ENCODE measurements at places on chromosomes 4 and X.

GRCh38 chrX:43405191-43405590, 250.9 kb upstream of the MAOA start:
- no peak for DNase-seq

GRCh38 chrX:150163956-150164726, 199.0 kb upstream of the MAMLD1 start:
- DNase-seq: no peak

GRCh38 chrX:136674270-136674985, 26.5 kb downstream of the CD40LG start:
- DNase-seq: no peak

- DNase-seq: no peak
These were observed 1.9 kb downstream of the GPC4 start for GRCh38 chrX:133413218-133413925.

GRCh38 chrX:20995829-20996228, 378.4 kb upstream of the CNKSR2 start:
- no peak for DNase-seq

GRCh38 chr4:100060765-100061416, 110.8 kb upstream of the H2AZ1 start:
- DNase-seq: no peak

DNA sequence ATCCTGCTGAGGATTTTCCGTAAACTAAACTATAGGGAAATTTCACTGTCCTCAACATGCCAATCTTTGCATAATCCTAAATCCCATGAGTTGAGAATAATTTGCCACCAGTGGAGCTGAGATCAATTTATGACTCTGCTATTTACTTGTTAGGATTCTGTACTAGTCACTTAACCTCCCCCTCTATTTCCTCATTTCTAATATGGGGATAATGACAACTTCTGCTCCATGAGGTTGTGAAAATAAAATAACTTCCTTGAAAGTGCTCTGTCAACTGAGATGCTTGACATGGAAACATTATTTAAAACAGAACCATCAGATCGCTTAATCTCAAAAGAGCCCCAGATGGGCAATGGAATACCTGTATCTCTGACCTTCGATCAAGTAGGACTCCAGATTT, 2.6 kb upstream of the FGF16 start:
- no peak for DNase-seq

DNA sequence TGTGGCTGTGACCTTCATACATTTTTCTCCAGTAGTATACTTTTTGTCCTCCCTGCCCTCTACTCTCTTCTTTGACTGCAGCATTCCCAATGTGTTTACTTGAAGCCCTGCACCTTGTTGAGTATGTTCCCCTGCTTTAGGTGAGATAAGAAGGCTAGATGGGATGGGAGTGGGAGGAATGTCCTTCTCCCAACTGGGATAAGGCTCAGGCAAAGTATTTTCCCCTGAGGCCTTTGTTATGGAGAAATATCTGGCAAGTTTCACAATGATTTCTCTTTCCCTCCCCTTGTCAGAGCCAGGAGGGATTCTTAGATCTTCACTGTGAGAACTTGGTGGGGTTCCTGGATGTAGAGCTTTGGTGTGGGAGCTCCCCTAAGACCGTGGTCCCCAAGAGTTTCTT, 131.8 kb downstream of the CLCN5 start:
- DNase-seq: no peak

DNA sequence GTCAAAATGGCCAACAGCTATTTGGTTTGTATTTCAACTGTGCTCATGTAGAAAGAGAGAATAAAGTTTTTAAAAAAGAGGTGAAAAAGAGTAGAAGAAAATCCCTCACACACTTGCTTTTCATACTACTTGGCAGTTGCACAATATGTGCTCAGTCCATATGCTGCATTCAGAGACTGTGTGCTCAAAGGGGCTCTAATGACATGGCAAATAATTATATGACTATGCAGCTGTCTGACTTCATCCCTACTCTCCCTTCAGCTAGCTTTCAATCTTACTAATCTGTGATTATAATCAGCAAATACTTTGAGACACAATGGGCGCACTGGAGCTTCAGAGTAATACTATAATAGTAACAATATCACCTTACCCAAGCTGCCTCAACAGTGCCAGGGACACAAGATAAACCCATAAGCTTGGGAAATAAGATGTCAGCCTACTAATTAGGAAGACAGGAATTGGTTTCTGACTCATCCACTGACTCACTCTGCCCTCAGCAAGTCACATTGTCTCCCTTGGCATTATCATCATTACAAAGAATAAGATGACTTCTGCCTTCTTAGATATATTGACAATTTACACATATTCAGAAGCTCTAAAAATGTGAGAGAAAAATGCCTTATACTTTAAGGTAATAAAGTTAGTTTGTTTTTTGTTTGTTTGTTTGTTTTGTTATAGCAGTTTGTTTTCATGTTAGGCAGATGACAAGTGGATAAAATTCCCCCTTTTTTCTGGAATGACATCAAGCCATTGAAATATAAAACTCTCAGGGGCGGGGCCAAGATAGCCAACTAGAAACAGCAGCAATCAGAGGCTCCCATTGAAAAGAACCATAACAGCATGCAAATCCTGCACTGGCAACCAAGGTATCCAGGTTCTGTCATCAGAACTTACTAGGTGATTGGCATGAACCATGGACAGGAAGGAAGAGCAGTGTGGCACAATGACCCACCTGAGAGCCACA, 311.6 kb downstream of the FAM133A start:
- no peak for DNase-seq

DNA sequence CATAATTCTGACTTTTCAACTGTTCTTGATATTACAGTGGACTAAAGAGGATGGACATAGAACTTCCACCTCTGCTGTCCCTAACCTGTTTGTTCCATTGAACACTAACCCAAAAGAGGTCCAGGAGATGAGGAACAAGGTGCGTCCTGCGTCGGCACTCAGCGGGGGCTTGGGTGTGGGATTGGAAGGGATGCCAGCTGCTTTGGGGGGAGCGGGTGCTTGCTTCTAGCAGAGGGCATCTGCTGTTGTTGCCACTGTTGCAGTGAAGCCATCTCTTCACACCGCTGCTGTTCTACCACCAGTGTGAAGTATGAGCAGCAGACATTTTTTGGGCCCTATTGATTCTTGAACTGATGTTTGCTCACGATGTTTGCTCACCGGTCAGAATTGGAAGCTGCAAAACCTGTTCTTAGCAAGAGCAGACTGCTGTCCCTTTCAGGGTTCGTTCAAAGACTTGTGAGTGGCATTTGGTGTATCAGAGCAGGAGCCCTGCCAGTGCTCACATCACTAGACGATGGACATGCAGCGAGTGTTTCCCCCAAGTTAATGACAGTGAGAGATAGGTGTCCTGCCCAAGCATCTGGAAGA, 55.4 kb downstream of the NOP14 start:
- no peak for DNase-seq

DNA sequence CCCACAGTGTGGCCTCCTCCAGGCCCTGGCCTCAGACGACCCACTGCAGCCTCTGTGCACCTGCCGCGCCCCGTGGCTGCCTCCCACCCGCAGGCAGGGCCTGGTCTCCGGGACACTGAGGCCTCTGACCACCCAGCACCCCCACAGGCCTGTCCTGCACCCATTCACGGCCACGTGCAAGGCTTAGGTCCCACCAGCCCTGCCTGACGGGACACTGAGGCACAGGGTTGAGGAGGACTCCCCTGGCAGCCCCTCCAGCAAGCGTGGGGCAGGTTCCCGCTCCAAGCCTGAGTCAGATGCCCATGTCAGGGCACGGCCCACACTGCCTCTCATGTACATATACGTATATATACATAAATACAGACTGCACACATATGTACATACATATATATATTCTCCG, 23.5 kb downstream of the NELFA start:
- DNase-seq: no peak

GRCh38 chrX:19857131-19857530, 30.3 kb downstream of the SH3KBP1 start:
- no peak for DNase-seq

DNA sequence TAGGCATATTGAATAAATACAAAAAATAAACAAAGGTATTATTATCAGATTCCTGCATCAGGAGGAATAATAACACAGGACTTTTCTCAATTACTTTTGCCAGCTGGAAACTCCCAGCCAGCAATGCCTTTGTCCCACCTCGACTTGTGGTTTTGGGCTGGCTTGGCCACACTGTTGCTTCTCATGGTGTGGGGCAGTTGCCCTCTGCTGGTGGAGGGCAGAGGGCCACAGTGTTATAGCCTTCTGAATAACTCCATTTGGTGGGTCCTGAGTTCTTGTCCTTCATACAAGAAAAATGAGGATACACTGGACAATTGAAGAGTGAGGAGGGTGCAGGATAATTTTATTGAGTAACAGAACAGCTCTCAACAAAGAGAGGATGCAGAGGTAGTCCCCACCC, 1206.0 kb upstream of the ADGRL3 start:
- DNase-seq: no peak

DNA sequence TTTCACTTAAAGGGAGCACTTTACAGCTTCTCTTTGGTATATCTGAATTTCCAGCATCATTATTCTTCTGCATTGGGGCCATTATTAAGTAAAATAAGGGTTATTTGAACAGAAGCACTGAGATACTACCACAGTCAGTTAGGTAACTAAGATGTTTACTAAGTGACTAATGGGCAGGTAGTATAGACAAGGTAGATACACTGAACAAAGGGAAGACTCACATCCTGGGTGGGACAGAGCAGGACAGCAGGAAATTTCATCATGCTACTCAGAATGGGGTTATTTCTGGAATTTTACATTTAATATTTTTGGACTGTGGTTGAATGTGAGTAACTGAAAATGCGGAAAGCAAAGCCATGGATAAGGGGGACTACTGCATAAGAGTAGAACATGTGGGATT, 316.0 kb downstream of the CCSER1 start:
- no peak for DNase-seq

- DNase-seq: no peak
These were observed 1761.0 kb downstream of the STIM2 start for GRCh38 chr4:28621591-28621990.

DNA sequence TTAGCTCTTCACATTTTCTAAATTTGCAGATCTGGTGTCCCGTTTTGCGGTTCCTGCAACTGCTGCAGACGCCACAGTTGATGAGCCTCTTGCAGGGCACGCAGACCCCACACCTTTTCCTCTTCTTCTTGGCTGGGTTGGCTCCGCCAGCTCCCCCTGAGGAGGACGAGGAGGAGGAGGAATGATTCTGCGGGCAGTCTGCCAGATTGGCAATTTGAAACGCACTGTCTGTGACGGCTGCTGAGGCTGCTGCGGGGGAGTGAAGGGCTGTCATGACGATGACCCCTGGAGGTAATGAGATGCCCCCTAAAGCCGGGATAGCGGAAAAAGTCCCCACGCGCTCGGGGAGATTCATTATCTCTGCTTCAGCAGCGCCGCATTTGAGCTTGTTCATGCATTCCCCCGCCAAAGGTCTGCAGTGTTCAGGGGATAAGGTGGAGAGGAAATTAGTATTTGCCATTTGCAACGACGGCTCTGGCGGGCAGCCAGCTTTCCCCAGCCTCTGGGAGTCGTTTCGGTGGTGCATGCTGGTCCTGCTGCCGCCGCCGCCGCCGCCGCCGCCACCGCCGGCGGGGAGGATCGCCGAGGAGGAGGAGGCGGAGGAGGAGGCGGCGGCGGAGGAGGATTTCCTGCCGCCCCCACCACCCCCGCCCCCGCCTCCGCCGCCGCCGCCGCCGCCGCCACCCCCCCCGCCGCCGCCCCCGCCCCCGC, 3.8 kb downstream of the CXXC4 start:
- DNase-seq: peak; percentile 90

- no peak for DNase-seq
These were observed 2.8 kb downstream of the AREG start for GRCh38 chr4:74447636-74448233.

DNA sequence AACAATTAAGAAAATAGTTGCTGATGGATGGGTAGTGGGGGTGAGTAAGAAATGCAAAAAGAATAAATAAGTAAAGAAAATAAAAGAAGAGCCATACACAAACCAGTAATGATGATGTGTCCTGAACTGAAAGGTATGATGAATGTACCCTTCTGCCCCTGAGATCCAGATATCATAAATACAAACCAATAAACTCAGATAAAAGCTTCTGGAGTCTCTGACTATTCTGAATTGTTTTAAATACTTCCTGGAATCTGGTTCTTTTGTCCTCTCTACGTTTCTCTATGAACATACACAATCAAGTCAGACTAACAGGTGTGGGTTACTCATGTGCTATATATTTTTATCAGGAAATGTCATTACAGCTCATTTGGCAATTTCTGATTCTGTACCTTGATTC, 153.4 kb downstream of the PPP1R2C start:
- no peak for DNase-seq

DNA sequence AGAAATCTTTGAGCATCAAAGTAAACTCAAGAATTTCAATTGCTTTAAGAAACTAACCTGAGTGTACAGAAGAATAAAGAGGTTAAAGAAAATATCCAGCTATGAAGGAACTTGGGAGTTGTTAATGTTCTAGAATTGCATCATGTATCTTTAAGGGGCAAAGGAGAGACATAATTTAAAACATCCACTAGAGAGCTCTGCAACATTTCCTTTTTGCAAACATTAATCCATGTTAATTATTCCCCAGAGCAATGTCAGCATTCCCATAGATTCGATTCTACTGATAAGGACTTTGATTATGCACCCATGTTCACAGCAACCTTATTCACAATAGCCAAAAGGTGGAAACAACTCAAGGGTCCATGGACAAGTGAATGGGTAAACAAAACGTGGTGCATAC, 80.2 kb upstream of the SORBS2 start:
- DNase-seq: no peak

- DNase-seq: no peak
These were observed 122.8 kb downstream of the TBL1X start for GRCh38 chrX:9587642-9588041.

DNA sequence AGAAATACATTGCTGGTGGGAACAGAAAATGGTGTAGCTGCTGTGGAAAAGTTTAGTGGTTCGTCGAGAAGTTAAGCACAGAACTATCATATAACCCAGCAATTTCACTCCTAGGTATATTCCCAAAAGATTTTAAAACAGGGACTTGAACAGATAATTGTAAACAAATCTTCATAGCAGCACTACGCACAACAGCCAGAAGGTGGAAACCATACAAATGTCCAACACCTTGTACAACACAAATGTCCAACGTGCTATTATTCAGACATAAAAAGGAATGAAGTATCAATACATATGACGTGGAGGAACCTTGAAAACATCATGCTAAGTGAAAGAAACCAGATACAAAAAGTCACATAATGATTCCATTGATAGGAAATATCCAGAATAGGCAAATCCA, 37.9 kb downstream of the CUL4B start:
- DNase-seq: no peak

DNA sequence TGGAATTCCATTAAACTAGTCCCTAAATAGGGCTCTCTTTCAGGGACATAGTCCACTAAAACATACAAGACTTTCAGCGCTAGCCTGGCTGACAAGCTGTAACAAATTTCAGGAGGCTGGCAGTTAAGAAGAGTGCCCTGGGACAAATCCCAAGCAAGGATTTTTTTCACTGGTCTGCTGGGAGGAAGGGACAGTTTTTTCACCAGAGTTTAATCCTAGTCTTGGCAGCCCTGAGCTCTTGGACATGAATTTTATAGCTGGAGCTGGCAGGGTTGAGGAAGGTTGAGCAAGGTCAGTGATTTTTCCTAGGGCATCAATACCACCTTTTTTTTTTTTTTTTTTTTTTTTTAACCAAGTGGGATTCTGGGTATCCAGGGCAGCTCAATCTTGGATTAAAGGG, 184.4 kb downstream of the SH2D1A start:
- DNase-seq: no peak

All from substantia nigra (tissue), 51 donors.